ENCODE measurements at places on chromosomes 5 and 9. TPM values are rescaled to one million over a fixed set of nuclear protein-coding genes. Genes with fewer than 3 reads are reported as not detected.
A peak's percentile ranks its signal among the peaks of the same experiment; 100 is the strongest.

DNA sequence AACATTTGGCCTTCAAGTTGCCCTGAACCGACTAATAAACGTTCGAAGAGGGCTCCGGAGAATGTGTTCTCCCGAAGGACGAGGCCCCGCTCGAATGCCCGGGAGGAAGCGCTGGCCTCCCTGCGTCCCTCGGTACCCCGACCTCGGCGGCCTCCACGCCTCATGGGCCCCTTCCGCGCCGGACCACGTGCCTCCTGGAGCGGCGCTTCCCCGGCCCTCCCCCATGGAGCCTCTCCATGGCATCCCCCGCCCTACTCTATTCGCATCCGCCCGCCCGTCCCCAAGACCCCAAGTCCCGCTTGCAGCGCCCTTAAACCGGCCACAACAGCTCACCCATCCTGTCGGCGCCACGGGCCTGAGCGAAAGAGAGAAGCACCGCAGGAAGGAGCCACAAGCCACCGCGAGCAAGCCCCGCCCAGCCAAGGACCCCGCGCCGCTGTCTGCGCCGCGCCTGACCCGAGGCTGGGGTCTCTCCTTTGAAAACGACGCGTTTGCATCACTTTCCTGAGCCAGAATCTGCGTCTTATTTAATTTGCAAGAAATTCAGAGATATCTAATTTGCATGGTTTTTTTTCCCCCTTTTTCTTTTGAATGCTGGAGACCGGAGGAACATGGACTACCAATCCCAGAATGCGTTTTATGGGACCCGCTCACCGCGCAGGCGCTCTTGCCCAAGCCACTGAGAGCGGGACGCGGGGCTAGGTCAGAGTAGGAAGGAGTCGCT, at the start of gene RPS23:
Gene RPS23, minus strand, starts transcription at position 368 of the 724 bp plus-strand sequence. Its CDS starts 31 bp downstream, at position 337.
- peak; percentile 94 for DNase-seq

DNA sequence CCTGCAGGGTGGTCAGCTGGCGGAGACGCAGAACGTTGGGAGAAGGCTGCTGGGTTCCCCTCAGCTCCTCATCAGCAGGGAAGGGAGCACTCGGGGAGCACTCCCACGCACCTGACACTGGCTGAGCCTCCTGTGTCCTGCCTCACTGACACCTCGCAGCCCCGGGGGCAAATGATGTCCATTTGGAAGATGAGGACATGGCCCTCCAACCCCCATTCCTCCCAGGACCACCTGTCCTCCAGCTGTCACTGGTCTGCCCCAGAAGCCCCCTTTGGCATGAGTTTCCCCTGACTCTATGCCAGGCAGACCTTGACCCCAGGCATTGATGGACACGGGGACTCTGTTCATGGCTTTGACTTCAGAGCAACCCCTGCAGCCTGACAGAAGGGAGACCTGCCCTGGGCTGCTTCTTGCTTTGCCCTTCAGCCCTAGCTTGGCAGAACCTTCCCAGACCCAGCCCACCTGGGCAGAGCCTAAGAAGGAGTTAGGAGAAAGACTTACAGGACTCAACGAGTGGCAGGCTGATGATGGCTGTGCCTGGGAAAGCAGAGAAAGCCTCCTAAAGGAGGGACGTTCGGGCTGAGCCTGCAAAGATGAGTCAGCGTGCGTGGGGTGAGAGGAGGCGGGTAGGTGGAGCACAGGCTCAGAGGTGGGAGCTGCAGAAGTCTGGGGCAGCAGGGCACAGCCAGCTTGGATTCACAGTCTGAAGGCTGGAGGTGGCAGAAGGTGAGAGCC, 90.6 kb downstream of the LMX1B start:
- peak; percentile 43 for DNase-seq

DNA sequence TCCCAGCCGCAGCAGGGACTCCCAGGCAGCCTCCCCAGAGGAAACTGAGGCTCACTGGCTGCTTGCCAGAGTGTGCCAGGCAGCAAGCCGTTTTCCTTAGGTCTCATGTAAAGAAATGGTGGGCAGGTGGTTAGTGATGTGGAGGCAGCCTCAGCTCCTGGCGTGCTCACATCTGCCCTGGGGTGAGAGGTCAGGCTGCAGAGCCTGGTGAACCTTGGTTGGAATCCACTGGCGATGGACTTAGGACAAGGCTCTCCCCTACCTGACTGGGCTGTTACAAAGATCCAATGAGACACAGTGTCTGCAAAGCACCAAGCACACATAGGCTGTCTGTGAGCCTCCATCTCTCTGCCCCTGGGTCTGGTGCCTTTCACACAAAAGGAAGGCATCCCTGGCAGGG, 30.9 kb downstream of the LHX6 start:
- no peak for DNase-seq

The IFNW1 gene
- total RNA-seq: not detected

GRCh38 chr5:39638813-39639212, 214.0 kb upstream of the DAB2 start:
- no peak for DNase-seq

DNA sequence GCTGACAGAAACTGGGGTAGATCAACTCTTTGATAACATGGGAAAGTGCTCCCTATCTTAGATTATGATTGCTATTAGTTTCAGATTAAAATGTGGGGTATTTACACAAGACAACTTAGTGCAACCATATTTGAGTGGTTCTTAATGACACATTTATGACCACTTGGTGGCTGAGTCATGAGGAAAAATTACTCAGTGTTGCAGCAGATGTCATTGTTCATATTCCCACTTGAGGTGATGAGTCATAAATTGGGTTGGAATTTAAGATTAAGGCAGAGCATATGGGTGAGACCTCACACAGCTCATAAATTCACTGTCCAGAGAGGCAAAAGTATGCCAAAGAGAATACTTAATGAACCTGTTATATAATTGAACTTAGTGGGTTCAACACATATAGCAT, 408.3 kb downstream of the DMRT2 start:
- DNase-seq: peak; percentile 59

- no peak for DNase-seq
Measured at GRCh38 chr5:77947041-77947428, 170.9 kb upstream of the TBCA start.

- peak; percentile 53 for DNase-seq
Measured at GRCh38 chr9:110541950-110542349, 37.6 kb downstream of the SVEP1 start.

DNA sequence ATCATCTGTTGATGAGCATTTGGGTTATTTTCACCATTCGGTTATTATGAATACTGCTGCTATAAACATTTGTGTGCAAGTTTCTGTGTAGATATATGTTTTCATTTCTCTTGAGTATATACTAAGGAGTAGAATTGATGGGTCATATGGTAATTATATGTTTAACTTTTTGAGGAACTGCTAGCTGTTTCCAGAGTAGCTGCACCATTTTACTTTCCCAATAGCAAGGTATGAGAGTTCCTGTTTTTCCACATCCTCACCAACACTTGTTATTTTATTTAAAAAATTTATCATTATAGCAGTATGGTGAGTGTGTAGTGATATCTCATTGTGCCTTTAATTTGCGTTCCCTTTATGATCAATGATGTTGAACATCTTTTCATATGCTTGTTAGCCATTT, 29.2 kb downstream of the CD14 start:
- DNase-seq: no peak

DNA sequence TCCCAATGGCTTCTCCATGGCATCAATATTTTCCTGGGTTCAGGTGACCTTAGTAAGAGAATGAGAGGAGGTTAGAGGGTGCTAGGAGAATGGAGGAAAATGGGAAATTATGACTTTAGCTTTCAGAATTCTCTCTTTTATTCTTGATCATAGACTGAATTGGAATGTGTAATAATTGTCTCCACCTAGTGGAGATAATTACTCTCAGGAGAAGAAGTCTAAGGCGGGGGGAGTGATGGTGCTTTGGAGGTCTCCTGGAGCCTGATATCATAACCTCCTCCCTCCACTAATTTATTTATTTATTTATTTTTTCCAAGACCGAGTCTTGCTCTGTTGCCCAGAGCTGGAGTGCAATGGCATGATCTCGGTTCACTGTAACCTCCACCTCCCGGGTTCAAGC, 221.3 kb downstream of the GRIA1 start:
- DNase-seq: peak; percentile 22

DNA sequence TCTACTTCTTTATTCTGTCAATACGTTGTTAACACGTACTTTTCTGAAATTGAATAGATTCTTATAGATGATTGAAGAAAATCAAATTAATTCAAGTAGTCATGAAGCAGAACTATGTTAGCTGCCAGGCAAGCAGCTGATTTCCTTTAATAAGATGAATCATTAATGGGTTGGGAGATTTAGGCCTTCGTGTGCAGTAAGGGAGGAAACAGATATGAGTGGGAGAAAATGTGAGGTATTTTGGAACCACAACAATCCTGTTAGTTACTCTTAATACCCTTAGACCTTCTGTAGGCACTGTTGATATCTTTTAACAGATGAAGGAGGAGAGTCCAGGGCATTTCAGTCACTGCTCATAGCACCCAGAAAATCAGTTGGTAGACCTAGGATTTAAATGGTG, 121.0 kb downstream of the AOPEP start:
- peak; percentile 89 for DNase-seq

DNA sequence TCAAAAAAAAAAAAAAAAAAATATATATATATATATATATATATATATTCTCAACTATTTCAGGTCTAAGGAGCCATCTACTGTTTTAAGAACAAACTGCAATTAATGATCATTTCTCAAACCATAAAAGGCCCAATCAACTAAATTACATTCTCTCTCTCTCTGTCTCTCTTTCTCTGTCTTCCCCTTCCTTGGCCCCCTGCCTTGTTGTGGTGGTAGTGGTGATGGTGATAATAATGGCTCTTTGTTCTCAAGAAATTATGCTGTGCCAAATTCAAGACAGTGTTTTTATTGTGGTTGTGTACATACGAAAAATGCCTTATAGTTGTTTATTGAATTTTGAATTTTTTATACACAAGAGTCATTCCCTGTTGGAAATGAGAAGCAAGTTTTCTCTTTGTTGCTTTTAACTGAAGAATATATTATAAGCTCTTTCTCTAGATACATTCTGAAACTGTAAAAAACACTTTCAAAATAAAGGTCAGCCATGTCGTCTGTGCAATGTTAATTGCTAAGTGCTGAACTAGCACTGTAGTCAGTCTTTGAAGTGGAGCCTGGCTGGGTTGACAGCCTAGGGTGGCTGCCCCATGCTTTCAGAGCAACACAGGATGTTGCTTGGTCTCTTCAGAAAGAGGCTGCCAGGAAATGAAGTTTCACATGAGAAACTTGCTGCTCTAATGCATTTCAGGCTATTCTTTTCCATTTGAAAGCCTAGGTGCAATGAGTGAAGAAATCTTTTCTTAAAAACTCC, 96.0 kb downstream of the HINT1 start:
- no peak for DNase-seq
